ENCODE measurements at places on chromosomes 3 and 15.

- DNase-seq, result no peak
These were observed 78.4 kb upstream of the LRTM1 start for GRCh38 chr3:55006244-55006676.

GRCh38 chr3:61688307-61688984 is 127.1 kb downstream of the PTPRG start:
- DNase-seq, result no peak

- DNase-seq, result no peak
These were observed 64.9 kb downstream of the PLSCR2 start for GRCh38 chr3:146404436-146404835.

- peak; percentile 58 for DNase-seq
These were observed 18.7 kb downstream of the TMEM43 start for GRCh38 chr3:14143271-14144225.

- no peak for DNase-seq
These were observed 36.5 kb downstream of the DET1 start for GRCh38 chr15:88509964-88510363.

DNA sequence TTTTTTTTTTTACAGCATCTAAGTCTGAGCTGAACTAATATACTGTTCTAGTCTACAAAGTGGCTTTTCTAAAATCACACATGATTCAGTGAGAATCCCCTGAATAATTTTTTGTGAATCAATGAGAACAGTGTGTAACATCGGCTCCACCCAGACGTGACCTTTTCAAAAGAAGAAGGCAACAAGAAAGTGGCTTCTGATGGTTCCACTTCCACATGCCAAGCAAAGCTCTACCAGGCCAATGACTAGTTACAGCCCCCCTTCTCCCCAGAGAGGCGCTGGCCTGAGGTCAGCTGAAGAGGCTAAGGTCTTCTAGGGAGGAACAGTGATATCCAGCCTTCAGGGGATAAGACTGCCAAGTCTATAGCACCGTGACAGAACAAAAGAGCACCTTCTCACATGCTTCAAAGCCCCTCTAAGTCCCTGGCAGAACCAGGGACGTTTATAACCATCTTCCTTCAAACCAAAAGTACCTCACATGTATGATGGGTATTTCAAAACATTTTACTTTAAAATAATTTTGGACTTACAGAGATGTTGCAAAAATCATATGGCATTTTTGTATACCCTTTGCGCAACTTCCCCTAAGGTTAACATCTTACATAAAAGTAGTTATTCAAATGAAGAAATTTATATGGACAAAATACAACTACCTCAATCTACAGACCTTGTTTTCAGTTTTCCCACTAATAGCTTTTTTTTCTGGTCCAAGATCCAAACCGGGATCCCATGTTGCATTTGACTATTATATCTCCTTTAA is 177.9 kb downstream of the OSBPL10 start:
- DNase-seq, result no peak

GRCh38 chr3:164604687-164605086 is 473.6 kb downstream of the SI start:
- DNase-seq, result no peak

DNA sequence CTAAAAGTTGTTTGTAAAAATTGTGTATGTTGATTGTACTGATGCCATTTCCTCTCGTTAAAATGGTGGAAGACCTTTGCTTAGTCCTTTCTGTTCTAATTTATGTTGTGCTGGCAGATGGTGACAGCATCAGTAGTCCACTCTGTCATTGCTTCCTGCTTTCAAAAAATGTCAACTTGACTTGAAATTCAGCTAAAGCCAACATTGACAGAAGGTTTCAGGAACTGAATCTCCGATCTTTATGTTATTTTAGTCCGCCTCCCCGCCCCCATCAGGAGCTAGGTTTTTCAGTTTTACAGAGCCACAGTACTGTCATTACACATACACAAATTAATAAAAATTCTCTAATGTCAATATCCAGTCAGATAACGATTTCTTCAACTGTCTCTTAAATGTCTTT is 1.5 kb downstream of the CEP63 start:
- no peak for DNase-seq

DNA sequence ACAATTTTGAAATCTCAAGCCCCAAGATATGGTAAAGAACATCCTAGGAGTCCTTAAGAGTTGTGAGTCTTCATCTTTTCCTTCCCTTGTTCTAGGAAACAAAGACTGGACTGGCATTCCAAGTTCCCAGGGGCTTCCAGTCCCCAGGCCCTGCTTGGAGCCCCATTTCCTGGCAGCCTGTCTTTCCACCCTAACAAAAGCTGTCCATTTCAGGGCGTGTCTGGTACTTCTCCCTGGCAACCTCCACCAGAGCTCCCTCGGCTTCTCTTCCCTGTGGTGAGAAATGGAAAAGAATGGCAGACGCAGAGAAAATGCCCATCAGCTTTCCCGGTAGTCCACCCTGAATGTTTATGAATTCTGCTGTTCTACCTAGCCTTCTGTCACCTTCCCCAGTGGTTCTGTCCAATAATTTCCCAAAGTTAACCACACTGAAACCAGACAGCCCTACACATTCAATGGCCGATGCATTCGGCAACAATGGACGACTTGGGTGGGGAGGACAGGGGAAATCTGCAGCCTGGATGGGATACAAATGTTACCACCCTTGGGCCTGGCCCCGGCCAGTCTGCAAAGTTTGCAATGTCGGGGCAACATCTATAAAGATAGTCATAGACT is 6.8 kb downstream of the RAB6B start:
- DNase-seq, result no peak

DNA sequence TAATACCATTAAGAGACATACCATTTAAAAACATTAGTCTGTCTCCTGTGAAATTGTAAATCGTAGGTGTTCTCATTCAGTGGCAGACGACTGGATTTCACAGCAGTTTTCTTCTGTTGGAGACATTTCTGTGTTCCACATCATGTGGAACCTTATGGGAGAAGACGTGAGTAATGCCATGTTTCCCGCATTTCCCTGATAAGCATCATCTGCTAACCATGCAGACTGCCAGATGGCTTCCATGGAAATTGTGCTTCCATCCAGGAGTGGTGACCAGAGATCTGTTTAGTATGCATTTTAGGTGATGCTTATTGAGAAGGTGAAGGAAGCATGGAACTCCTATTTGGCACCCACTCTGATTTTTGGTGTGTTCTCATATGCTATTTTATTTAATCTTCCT is 28.4 kb upstream of the ST3GAL6 start:
- DNase-seq, result no peak

- DNase-seq, result no peak
These were observed 27.3 kb upstream of the MBNL1 start for GRCh38 chr3:152241142-152242017.

- DNase-seq, result no peak
These were observed 155.3 kb upstream of the PRICKLE2 start for GRCh38 chr3:64380546-64380945.

GRCh38 chr3:53890726-53891475 is 758 bp downstream of the SELENOK start:
- DNase-seq, result no peak

- no peak for DNase-seq
These were observed 34.8 kb upstream of the CEMIP start for GRCh38 chr15:80744415-80744814.

Data from Right ventricle myocardium superior (tissue), 1 donor.